NCI-H1092 (cell line): ENCODE measurements at places on chromosomes 1 and 21.
A peak's percentile ranks its signal among the peaks of the same experiment; 100 is the strongest.

DNA sequence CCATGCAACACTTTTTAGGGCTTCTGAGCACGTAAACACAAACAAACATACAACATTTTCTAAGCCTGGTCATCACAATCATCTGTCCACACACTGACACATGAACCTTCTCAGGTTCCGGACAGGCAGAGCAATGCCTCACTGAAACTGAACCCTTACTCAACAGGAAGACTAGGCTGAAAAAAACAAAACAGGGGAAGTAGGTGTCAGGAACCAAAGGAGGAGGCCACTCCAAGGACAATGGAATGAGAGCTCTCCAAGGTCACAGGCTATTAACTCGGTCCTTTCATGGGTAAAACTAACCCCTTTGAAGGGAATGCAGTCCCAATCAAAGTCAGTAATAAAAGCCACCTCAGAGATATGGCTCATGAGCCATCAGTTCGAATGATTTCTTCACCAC, 76.6 kb downstream of the FAM78B start:
- DNase-seq = no peak

- DNase-seq = no peak
These were observed 58.5 kb downstream of the FOXO6 start for GRCh38 chr1:41419584-41420295.

DNA sequence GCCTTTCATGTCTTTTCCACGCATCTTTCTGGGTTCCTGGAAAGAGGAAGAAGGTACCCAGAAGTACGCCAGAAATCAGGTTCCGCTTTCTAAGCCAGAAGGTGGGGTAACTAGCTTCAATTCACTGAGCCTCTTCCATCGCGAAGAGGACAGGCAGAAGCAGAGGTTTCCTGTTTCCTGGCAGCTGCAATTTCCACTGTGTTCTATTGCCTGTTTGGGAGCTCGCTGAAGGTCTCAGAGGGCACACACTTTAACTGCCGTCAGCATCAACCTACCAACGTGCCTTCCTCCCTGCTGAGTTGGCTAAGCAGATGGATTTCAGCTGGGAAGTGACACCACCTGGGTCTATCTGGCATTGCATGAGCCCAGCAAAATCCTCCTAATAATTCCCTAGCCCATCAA, 10.0 kb downstream of the NCF2 start:
- DNase-seq = peak; percentile 16

- DNase-seq = no peak
These were observed 92.5 kb downstream of the DHRS3 start for GRCh38 chr1:12525311-12526181.

- no peak for DNase-seq
These were observed 33.3 kb upstream of the CSF1 start for GRCh38 chr1:109877317-109877771.

- no peak for DNase-seq
These were observed 90.4 kb downstream of the HHAT start for GRCh38 chr1:210418863-210419650.

DNA sequence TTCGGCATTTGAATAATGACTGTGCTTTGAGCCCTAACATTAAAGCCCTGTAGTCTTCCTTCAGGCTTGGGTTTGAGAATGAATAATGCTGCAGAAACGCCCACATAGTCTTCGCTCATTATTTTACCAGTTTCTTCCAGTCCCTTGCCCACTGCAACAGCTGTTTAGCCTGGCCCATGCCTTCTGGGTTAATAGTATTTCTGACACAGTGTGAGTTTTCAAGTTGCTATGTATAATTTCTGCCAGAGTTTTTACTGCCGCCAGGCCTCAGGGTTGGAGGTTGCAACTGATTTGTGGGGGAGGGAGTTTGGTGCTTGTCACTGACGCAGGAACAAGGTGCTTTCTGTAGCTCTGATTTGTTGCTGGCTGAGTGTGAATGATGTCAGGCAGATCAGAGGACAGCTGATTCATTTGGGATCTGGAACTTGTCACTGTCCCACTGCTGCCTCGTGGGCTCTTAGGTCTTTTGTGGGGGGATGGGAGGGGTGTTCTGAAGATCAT, 109.8 kb downstream of the MAST2 start:
- no peak for DNase-seq

- peak; percentile 46 for DNase-seq
These were observed 50.0 kb downstream of the TBCE start for GRCh38 chr1:235417086-235417697.

- no peak for DNase-seq
These were observed 91.1 kb upstream of the ZBTB18 start for GRCh38 chr1:243959998-243960397.

DNA sequence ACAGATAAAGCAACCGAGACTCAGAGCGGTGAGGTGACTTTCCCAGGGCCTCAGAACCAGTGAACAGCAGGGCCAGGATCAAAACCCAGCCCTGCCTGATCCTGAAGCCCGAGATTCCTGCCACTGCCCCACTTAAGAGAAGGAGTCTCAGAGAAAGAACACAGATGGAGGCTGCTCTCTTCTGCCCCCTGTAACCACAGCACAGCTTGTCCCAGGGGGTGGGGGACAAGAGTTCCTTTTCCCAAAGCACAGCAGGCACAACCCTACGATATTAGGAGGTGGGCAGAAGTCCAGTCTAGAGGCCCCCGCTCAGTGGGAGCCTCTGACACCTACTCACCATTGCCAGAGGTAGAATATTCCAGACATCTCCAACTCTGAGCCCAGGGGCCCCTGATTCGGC, 24.0 kb upstream of the VWA5B1 start:
- DNase-seq = no peak
